ENCODE measurements at places on chromosomes 16 and 17.

GRCh38 chr16:25613931-25614330 lies 77.8 kb upstream of the HS3ST4 start:
- DNase-seq = no peak

- no peak for DNase-seq
These were observed 111.4 kb downstream of the PRKCA start for GRCh38 chr17:66413559-66414520.

- DNase-seq = no peak
These were observed 334.1 kb upstream of the XYLT1 start for GRCh38 chr16:17804857-17805256.

DNA sequence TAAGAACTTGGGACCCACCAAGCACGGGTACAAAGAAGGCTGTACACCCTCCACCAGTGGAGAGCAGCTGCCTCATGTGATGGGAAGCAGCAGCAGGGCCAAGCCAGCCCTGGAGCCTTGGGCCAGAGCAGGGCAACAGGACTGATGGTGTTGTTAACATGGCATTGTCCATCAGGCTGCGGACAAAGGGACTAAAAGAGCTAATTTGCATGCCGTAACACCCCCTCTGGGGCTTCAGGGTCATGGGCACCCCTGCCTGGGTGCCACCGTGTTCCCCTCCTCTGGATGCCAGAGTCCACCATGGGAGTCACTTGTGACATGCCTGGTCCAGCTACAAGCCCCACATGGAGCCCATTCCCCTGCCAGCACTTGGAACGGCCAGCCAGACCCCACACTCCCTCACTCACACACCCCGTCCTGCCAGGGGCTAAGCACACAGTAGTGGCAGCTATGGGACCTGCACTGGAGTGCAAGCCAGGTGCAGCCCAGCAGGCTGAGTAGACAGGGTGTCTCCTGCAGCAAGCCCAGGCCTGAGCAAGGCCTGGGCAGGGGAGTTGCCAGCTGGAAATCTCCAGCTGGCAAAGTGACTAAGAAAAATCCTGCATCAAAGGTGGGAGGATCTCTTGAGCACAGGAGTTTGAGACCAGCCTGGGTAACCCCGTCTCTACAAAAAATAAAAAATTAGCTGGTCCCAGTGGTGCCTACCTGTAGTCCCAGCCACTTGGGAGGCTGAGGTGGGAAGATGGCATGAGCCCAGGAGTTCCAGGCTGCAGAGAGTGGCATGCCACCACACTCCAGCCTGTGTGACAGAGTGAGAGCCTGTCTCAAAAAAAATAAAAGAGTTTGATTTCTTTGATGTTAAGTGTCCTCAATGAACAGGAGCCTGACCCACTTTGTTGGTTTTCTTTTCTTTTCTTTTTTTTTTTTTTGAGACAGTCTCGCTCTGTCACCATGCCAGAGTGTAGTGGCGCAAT lies 33.7 kb downstream of the NOL11 start:
- no peak for DNase-seq

DNA sequence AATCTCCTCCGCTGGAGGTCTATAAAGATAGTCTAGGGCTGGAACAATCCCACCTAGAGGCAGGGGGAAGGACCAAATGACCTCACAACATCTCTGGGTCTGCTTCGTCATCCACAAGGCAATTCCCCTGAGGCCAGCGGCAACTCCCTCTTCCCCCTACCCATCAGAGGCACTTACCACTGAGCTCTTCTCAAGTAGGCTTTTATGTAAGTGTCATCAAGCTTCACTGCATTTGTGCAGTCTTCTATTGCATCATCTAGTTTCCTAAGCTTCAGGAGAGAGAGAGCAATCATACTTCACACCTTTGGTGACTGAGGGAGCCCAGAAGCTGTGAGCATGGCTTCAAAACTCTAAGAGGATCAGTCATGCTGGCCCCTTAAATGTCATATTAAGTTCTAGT lies 21.0 kb downstream of the CNP start:
- no peak for DNase-seq

All from HFF-Myc (cell line).